ENCODE measurements at places on chromosomes 2 and 18.

GRCh38 chr18:67385455-67385854 lies 131.1 kb downstream of the DSEL start:
- no peaks in the 10 kb centered on the region for H3K4me1 ChIP-seq
- no peaks in the 10 kb centered on the region for H3K36me3 ChIP-seq
- DNase-seq = no peak
- no peak overlapping the region for H3K27ac ChIP-seq
- no peaks in the 10 kb centered on the region for H3K27me3 ChIP-seq
- no peak overlapping the region for H3K4me3 ChIP-seq

DNA sequence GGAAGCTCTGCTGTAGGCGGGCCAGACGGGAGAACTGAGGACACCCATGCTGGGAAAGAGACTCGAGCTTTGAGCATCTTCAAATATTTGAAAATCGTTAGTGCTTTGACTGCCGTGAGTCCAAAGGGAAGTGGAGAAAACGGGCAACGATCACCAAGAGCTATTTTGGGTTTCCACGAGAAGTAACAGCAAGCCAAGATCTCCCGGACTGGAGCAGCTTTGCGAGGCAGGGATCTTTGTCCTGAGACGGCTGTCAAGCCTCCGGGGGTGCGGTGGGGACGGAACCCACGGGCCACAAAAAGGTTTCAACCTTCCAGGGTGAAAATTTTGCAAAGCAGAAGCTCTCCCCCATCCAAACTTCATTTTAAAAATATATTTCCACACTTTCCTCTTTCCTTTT lies 195.8 kb downstream of the NDUFA10 start:
- no peaks in the 10 kb centered on the region for H3K36me3 ChIP-seq
- H3K27me3 ChIP-seq = no peaks in the 10 kb centered on the region
- no peak overlapping the region for H3K27ac ChIP-seq

DNA sequence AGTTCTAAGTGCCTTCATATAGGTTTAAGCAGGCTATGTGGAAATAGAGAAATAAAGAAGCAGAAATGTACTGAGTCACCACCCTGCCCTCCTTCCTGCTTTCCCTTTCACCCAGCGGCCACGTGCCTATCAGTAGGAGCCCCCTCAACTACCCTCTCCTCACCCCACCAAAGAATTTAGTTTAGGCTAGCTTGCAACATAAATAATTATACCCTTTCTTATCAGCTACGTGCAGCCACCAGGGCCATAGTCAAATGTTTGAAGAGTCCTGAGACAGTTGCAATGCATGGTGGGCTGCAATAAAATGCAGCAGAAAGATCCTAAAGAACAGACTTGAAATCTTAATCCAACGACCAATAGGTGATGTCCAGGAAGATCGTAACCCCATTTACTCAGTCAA lies 101.2 kb downstream of the RTP5 start:
- H3K36me3 ChIP-seq = no peaks in the 10 kb centered on the region
- H3K4me3 ChIP-seq = no peak overlapping the region
- H3K4me1 ChIP-seq = no peaks in the 10 kb centered on the region
- H3K27ac ChIP-seq = no peak overlapping the region
- no peaks in the 10 kb centered on the region for H3K27me3 ChIP-seq

- H3K36me3 ChIP-seq = 0 out of 2 replicates have a peak, but pooled peaks cover 2% of the 10 kb centered on the region
- H3K27me3 ChIP-seq = no peaks in the 10 kb centered on the region
- H3K4me3 ChIP-seq = peak overlapping the region; percentile 2
- H3K4me1 ChIP-seq = peaks cover 13% of the 10 kb centered on the region
These were observed 29.7 kb downstream of the C2orf42 start for GRCh38 chr2:70161069-70161534.

DNA sequence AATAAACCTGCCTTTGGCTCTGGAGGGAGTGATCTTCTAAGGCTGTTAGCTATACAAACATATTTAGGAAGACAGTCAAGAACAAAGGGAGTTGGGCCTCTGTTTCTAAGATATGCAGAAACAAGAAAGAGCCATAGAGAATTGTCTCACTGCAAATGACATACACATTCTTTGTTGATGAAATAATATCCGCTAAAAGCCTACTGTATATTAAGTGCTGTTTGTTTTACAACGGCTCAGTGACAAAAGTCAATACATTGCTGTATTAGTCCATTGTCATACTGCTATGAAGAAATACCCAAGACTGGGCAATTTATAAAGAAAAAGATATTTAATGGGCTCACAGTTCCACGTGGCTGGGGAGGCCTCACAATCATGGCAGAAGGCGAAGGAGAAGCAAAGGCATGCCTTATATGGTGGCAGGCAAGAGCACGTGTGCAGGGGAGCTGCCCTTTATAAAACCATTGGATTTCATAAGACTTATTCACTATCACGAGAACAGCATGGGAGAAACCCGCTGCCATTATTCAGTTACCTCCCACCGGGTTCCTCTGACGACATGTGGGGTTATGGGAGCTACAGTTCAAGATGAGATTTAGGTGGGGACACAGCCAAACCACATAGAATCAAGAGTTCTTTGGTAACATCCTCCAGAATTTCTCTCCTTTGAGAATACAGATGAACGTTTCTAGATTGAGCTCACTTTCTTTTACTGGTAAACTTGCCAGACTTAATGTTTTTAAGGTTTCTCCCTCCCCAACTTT lies 157.8 kb downstream of the PIK3C3 start:
- no peak for DNase-seq
- no peaks in the 10 kb centered on the region for H3K36me3 ChIP-seq
- no peaks in the 10 kb centered on the region for H3K27me3 ChIP-seq
- H3K4me1 ChIP-seq = peaks cover 11% of the 10 kb centered on the region
- no peak overlapping the region for H3K4me3 ChIP-seq

DNA sequence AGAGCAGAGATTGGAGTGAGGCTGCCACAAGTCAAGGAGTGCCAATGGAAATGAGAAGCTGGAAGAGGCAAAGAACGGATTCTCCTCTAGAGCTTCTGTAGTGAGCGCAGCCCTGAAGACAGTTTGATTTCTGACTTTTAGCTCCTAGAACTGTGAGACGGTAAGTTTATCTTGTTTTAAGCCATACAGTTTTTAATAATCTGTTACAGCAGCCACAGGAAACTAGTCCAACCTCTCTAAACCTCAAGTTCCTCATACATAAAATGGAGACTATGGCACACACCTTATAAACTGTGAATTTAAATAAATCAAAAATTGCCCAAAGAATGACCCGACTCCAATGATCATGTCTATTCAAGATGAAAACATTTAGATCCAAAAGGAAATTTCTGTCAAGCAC lies 596.5 kb downstream of the BCL11A start:
- H3K36me3 ChIP-seq = no peaks in the 10 kb centered on the region
- H3K27me3 ChIP-seq = no peaks in the 10 kb centered on the region
- H3K4me3 ChIP-seq = no peak overlapping the region
- H3K27ac ChIP-seq = no peak overlapping the region

Measured in MM.1S (cell line).